IPS-NIHi11 (cell line): ENCODE measurements at places on chromosomes 2 and 18.

- DNase-seq = no peak
Observed at GRCh38 chr2:66568650-66569300, 133.8 kb downstream of the MEIS1 start.

DNA sequence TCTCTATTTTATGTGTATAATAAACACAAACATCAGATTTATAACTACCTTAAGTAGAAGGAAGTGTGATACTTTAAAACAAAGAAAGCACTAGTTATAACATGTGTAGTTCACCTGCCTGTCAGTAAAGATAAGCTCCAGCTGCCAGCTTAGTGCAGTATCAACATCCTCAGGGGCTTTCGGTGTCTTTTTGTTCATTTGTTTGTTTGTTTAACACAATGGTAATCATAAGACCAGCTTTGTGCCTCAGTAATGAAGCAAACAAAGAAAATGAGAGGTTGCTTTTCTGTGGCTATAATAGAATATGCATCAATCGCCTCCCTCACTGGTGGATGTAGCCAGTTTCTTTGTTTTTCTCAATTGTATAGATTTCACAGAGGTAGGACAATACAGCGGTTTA is 1499.0 kb upstream of the TMEFF2 start:
- no peak for DNase-seq

- DNase-seq = no peak
Observed at GRCh38 chr2:96397756-96398530, 62.4 kb downstream of the NCAPH start.

DNA sequence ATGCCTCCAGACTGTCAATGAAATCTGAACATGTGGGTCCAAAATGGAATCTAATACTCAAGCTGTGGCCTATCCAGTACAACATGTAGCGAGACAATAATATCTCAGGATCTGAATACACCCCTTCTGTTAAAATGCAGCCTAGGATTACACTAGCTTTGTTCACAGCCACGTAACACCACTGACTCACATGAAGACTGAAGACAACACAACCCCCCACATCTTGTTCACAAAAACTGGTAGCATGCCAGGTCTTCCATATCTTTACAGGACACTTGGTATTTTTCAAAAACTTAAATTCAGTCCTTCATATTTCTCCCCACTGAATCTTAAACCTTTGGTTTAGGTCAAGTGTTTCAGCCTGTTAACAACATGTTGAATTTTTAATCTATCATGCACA is 84.2 kb downstream of the SLC8A1 start:
- no peak for DNase-seq

DNA sequence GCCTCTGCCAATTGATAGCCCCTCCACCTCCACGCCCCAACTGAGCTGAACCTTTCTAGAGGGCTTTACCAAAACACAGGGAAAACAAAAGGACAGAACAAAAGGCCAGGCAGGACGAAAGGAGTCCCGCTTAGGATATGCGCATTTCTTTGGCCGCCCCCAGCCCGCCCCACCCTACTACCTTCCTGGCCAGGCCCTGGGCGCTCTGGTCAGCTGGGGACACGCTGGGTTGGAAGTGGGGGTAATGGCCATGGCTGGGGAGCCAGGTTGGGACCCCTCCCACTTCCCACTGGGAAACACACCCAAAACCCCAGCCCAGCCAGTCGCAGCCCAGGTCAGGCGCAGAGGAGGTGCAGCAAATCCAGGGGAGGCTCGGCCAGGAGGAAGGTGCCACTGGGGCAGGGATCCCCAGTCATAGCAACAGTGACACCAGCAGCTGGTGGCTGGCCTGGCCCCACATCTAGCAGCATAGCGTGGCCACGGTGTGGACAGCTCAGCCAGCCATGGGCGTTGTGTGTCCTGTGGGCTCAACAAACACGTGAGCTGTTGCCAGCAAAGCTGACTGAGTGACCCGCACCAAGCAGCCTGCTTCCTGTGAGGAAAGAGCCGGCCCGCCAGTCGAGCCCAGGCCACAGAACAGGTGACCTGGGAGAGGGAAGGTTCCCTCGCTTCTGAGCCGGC is 24.6 kb upstream of the B3GNT7 start:
- DNase-seq = peak; percentile 83

DNA sequence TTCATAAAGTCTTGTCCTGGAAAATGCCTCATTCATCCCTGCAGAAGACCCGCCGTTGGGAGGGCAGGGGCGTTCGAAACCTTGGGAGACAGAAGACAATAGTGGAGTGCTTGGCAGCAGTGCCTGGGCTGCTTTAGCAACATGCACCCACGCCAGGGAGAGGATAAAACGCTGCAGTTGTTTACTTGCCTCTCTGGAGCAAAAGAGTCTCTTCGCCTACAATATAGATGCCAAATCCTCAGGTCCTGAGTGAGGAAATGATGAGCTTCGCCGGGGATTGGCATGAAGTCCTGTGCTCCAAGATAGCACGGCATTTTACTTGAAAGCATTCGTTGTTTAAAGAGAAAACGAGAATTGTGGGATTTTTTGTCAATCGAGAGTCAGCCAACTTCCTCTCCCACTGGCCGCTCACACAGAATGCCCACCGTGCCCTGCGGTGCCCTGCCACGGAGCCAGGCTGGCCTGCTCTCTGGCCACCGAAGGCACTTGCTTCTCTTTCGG is 152.5 kb upstream of the POU3F3 start:
- DNase-seq = no peak

- DNase-seq = no peak
Observed at GRCh38 chr2:96104487-96104861, 11.9 kb downstream of the ADRA2B start.

DNA sequence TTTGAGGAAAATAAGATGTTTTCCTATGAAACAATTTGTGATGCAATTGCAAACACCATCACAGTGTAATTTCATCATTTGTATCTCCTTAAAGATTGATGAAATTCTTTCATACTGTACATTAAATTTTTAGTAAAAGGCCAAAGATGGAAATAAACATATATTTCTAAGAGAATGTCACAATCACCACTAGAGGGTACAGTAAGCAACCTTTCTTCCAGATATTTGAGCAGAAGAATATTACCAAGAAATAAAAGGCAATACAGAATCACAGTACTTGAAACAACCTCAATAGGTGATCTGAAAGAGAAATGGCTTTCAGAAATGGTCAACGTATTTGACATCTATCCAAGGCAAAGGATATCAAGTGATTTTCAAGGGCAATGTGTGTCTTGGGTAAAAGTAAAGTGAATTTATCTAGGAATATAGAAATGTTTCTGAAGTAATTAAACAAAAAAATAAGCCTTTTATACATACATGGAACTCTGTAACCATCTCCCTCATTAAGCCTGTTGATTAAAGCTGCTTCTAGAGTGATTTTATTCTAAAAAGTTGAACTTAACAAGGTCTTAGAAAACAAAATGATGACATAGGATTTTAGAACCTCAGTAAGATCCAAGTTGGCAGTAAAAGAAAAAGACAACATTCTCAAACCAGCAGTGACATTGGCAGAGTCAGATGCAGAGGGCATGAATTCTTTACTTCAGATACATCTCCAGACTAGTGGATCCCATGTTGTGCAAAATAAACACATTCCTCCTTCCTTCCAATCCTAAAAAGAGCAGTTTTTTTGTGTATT is 90.3 kb upstream of the SESTD1 start:
- DNase-seq = no peak

DNA sequence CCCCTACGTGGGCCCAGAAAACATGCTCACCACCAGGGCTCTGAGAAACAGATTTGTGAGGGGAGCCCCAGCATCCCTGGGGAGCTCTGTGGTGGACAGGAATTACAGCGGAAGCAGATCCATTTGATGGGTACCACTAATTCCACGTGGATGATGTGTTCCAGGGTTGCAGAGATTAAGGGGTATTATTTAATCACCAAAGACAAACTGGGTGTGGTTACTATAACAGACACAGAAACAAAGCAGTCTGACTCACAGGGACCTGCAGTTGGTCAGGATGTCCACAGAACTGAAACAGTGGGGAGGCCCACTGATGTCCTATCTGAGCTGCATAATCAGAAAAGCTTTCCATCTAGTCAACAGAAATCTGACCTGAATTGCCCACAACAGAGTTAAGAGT is 65.8 kb downstream of the PSMG2 start:
- no peak for DNase-seq

DNA sequence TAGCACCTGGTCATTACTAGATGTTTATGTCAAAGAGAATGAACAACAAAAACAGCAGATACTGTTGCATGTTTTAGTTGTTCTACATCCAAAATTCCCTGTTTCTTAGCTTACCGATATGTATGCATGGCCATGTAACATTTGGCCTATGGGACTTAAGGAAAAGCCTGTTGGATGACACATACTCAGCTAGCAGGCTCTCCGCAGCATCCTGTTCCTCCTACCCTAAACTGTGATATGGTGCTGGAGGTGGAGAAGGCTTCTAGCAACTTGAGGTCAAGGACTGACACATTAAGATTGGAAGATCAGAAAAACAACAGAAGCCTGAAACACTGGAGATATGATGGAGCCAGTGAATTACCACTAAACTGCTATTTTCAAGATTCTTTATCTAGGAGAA is 537.8 kb downstream of the LRRTM4 start:
- DNase-seq = no peak

- no peak for DNase-seq
Observed at GRCh38 chr2:80363791-80364349, 59.3 kb upstream of the LRRTM1 start.

GRCh38 chr2:234674781-234675201 is 177.9 kb upstream of the ARL4C start:
- DNase-seq = no peak

- DNase-seq = no peak
Observed at GRCh38 chr2:120886534-120887319, 151.1 kb downstream of the GLI2 start.

DNA sequence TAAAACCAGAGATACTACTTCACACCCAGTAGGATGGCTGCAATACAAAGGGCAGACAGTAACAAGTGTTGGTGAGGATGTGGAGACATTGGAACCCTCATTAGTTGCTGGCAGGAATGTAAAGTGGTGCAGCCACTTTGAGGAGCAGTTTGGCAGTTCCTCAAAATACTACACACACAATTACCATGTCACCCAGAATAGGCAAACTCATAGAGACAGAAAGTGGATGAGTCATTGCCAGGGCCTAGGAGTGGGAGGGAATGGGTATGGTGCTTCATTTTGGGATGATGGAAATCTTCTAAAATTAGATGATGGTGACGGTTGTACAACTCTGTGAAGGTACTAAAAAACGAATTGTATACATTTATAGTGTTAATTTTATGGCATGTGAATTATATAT is 54.8 kb downstream of the ATP9B start:
- DNase-seq = no peak

GRCh38 chr2:175055993-175056392 is 50.8 kb upstream of the CHN1 start:
- no peak for DNase-seq

DNA sequence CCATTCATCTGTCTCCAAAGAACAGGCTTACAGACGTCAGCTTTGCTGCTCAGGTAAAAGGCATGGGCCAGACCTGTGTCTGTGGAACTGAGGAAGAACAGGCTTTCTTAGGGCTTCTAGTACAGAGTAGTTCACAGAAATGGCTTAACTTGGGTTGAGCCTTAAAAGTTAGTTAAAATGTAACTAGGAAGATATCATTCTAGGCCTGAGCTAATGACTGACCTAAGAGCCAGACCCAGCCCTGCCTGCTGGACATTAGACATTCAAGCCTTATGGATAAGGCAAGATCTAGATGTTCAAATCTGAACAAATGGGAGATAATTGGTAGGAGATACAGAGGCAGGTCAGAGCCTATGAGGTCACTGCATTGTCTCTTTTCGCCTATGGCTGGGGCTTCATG is 73.9 kb upstream of the SLC14A2 start:
- DNase-seq = no peak

DNA sequence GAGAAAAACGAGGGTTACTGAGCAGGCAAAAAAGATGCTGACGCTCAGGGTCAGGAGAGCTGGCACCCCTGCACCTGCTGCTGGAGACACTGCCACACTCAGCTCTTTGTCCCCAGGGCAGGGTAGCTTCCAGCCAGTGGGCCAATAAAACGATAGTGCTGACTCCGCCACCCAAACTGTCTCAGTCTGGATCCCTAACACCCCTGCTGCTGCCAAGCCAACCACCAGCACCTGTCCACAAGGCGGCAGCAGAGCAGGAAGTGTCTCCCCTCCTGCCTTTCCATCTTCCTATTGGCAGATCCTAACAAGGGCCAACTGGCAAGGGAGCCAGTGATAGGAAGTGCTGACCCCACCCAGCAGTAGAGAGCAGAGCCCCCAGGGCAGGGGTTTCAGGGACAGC is 531.5 kb upstream of the SALL3 start:
- DNase-seq = peak; percentile 45

GRCh38 chr2:42788478-42788793 is 3.9 kb downstream of the HAAO start:
- no peak for DNase-seq

- DNase-seq = no peak
Observed at GRCh38 chr2:109463236-109463635, 150.5 kb downstream of the SEPTIN10 start.

- peak; percentile 68 for DNase-seq
Observed at GRCh38 chr18:72692086-72692485, 147.9 kb upstream of the CBLN2 start.

DNA sequence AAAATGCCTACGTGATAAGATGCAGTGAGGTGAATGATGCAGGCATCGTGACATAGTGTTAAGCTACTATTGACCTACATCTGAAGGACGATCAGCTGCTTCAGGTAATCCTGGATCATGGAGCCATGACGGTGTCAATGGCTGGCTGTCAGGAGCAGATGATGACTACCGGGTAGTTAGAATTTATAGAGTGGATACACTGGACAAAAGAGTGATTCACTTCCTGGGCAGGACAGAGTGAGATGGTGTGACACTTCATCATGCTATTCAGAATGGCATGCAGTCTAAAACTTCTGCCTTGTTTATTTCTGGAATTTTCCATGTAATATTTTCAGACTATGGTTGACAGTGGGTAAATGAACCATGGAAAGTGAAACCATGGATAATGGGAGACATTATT is 29.5 kb downstream of the METTL8 start:
- no peak for DNase-seq

DNA sequence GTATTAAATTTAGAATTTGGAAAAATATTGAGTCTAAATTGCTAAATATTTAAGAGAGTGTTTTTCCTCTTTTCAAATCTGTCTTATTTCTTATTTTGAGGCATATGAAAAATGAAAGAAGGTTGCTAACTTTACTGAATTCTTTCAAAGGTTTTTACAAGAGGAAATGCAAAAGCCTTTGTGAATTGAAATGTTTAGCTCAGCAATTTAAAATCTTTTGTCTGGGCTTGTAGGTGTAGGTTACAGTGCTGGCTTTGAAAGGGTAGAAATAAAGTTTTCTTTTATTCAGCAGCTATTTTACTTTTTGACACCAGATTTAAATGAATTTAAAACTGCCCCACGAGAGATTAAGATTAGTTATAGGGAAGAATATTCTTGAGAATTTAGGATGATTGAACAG is 192.0 kb downstream of the CDH7 start:
- DNase-seq = no peak

- no peak for DNase-seq
Observed at GRCh38 chr2:6941299-6942046, 24.3 kb downstream of the RNF144A start.
